ENCODE measurements at places on chromosomes 1 and 21.
A peak's percentile ranks its signal among the peaks of the same experiment; 100 is the strongest.

DNA sequence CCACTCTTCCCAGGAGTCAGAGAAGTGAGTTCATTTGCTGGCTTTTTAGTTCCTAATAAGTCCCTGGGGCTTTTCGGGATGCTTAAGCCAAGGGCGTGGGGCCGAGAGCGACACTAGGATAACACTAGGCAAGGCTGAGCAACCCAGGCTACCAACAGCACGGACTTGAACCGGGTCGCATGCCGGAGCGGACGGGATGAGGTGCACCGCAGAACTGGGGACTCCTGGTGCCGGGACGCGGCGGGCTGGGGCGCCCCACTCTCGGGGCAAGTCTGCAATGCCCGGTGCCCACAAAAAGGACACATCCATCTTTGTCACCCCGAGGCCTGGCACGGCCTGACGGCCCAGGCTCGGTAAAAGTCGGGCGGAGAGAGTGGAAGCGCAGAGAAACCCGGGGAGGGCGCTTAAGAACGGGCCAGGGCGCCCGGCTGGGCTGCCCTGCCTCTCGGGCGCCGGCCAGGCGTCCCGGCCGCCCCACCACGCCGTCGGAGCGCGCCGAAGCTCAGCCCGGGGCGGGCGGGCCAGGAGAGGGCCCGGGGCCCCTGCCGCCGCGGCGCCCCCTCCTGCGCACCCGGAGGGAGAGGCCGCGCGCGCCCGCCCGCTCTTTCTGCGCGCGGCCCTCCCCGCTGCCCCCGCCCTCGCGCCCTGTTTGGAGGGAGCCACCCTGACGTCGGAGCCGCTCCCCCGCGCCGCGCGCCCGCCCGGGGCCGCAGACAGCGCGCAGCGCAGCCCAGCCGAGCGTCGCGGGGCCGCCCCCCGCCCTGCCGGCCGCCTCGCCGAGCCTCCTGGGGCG is at the start of gene NBL1:
Gene NBL1 (plus strand): TSS at position 710 of the 793 bp plus-strand sequence. CDS start 10,720 bp downstream, outside the sequence.
- DNase-seq, result peak; percentile 51

- no peak for DNase-seq
Measured at GRCh38 chr1:155938220-155938627, 3.2 kb upstream of the RXFP4 start.

DNA sequence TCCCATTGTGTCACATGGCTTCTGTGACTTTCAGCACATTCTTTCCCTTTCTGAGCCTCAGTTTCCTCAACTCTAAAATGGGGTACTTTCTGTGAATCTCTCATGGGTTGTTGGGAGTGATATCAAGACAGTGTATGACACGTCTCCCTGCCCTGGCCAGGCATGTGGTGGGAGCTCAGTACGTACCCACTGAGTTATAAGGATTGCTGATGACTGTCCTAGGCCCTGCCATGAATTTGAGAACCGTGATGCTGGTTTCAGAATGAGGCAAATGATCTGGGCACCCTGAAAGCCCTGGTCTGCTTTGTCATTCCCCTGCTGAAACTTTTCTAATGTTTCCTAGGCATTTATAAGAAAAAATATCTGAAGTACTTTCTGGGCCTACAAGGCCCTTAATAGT is 3.6 kb downstream of the ZNF362 start:
- peak; percentile 50 for DNase-seq

GRCh38 chr1:225250432-225250831 is 177.4 kb downstream of the LBR start:
- no peak for DNase-seq

GRCh38 chr1:116664366-116664977 is 3.1 kb downstream of the IGSF3 start:
- DNase-seq, result no peak

DNA sequence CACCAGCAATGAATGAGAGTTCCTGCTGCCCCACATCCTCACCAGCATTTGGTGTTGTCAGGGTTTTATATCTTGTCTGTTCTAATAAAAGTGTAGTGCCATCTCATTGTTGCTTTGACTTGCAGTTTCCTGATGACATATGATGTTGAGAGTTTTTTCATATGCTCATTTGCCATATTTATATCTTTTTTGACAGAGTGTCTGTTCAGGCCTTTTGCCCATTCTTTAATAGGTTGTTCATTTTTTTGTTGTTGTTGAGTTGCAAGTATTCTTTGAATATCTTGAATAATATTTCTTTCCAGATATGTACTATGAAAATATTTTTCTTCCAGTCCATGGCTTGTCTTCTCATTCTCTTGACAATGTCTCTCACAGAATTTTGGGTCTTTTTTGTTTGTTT is 111.7 kb upstream of the KCNJ15 start:
- no peak for DNase-seq

DNA sequence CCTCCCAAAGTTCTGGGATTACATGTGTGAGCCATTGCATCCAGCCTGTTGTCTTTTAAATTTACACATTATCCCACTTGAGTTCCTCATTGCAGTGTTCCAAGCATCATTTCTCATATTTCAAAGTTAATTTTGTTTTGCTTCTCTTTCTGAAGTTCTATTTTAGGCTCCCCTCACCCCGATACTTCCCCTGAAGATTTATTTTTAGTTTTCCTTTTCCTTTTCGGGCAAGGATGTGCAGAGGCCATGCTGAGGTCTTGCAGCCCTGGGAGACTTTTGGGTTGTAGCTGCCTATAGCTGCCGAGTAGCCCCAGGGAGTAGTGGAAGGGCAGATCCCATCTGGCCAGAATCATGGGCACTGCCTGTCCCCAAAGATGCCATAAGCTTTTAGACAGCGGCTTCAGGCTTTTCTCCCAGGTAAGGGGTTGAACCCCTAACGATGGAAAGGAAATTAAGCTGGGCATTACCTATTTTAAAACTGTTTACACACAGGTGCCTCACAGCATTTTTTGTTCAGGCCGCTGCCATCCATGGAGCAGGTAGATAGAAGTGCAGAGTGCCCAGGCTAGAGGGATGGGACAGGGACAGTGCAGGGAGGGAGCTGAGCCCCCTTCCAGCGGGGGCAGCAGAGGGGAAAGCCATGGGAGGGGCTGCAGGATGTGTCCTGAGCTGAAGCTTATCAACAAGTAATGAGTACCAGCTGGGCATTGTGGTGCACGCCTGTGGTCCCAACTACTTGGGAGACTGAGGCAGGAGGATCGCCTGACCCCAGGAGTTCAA is 15.9 kb downstream of the PSEN2 start:
- DNase-seq, result no peak
